A549 treated with Hydrocortisone at 1 μM for 4 hours (cell line): ENCODE measurements at places on chromosomes 12 and 14. TPM values are rescaled to one million over a fixed set of nuclear protein-coding genes. Genes with fewer than 3 reads are reported as not detected.

The LHX5 gene
- total RNA-seq, result 0.02 TPM in 1 of 5 replicates, not detected in the others

The CLEC4A gene
- 0.21 TPM in 1 of 5 replicates, not detected in the others for total RNA-seq

The KRT5 gene
- 0.39 to 0.69 TPM (median 0.53 TPM) in 5 replicates for total RNA-seq

The OR11G2 gene
- total RNA-seq, result not detected in 5 replicates

The TBX3 gene
- 51.1 to 54.3 TPM (median 53.3 TPM) in 5 replicates for total RNA-seq

The NEDD1 gene
- total RNA-seq, result 13.4 to 24.9 TPM (median 19.9 TPM) in 5 replicates

The SEL1L gene
- total RNA-seq, result 16.4 to 30.2 TPM (median 22.8 TPM) in 5 replicates

The DNAI7 gene
- 0.08 to 0.41 TPM (median 0.20 TPM) in 5 replicates for total RNA-seq

The FSCB gene
- not detected in 5 replicates for total RNA-seq

The RD3L gene
- total RNA-seq, result not detected in 5 replicates

The DAAM1 gene
- 8.1 to 15.5 TPM (median 10.7 TPM) in 5 replicates for total RNA-seq

The SYNDIG1L gene
- total RNA-seq, result not detected in 5 replicates

The ANKRD52 gene
- total RNA-seq, result 37.4 to 45.4 TPM (median 44.6 TPM) in 5 replicates

The JPH4 gene
- 0.06 to 0.10 TPM (median 0.08 TPM) in 5 replicates for total RNA-seq

The DNAJC22 gene
- 19.5 to 22.7 TPM (median 20.2 TPM) in 5 replicates for total RNA-seq

The TAS2R31 gene
- total RNA-seq, result 0.10 to 0.22 TPM in 2 of 5 replicates, not detected in the others

The AP5M1 gene
- total RNA-seq, result 16.3 to 23.2 TPM (median 20.1 TPM) in 5 replicates

The GUCY2C gene
- 0.02 to 0.05 TPM (median 0.03 TPM) in 3 of 5 replicates, not detected in the others for total RNA-seq

The KRT73 gene
- 0.06 TPM in 1 of 5 replicates, not detected in the others for total RNA-seq

The CPNE8 gene
- 8.8 to 12.6 TPM (median 10.1 TPM) in 5 replicates for total RNA-seq

The SPRYD4 gene
- 1.7 to 2.1 TPM (median 1.9 TPM) in 5 replicates for total RNA-seq

The IAPP gene
- not detected in 5 replicates for total RNA-seq

The MMP19 gene
- 0.35 to 0.68 TPM (median 0.60 TPM) in 5 replicates for total RNA-seq

The LRRK2 gene
- 1.3 to 1.7 TPM (median 1.4 TPM) in 5 replicates for total RNA-seq

The OR4E2 gene
- not detected in 5 replicates for total RNA-seq

The RNASE3 gene
- total RNA-seq, result not detected in 5 replicates

The MYF5 gene
- total RNA-seq, result not detected in 5 replicates

The P2RX4 gene
- 15.2 to 20.9 TPM (median 17.7 TPM) in 5 replicates for total RNA-seq

The KITLG gene
- 13.3 to 20.9 TPM (median 16.6 TPM) in 5 replicates for total RNA-seq

The CCDC38 gene
- 0.07 to 0.30 TPM (median 0.14 TPM) in 5 replicates for total RNA-seq

The KRT6C gene
- 0.06 TPM in 1 of 5 replicates, not detected in the others for total RNA-seq

The FAM222A gene
- 3.4 to 5.7 TPM (median 4.7 TPM) in 5 replicates for total RNA-seq

The GLT1D1 gene
- total RNA-seq, result not detected in 5 replicates

The SLC7A7 gene
- total RNA-seq, result 20.6 to 31.9 TPM (median 22.2 TPM) in 5 replicates

The KERA gene
- not detected in 5 replicates for total RNA-seq

The GDF3 gene
- total RNA-seq, result not detected in 5 replicates

The ASCL1 gene
- 0.03 TPM in 1 of 5 replicates, not detected in the others for total RNA-seq

The FKBP11 gene
- 45.1 to 61.0 TPM (median 59.0 TPM) in 5 replicates for total RNA-seq

The ACOT6 gene
- total RNA-seq, result not detected in 5 replicates

The CPNE6 gene
- total RNA-seq, result 0.15 to 0.17 TPM in 2 of 5 replicates, not detected in the others

The C12orf56 gene
- 0.03 to 0.05 TPM in 2 of 5 replicates, not detected in the others for total RNA-seq

The KRT4 gene
- 2.6 to 3.6 TPM (median 3.0 TPM) in 5 replicates for total RNA-seq

The KRT76 gene
- total RNA-seq, result not detected in 5 replicates

The TEAD4 gene
- total RNA-seq, result 41.8 to 46.4 TPM (median 46.1 TPM) in 5 replicates

The BRI3BP gene
- total RNA-seq, result 17.6 to 22.1 TPM (median 20.0 TPM) in 5 replicates
